ENCODE measurements at places on chromosomes 2 and 18.

DNA sequence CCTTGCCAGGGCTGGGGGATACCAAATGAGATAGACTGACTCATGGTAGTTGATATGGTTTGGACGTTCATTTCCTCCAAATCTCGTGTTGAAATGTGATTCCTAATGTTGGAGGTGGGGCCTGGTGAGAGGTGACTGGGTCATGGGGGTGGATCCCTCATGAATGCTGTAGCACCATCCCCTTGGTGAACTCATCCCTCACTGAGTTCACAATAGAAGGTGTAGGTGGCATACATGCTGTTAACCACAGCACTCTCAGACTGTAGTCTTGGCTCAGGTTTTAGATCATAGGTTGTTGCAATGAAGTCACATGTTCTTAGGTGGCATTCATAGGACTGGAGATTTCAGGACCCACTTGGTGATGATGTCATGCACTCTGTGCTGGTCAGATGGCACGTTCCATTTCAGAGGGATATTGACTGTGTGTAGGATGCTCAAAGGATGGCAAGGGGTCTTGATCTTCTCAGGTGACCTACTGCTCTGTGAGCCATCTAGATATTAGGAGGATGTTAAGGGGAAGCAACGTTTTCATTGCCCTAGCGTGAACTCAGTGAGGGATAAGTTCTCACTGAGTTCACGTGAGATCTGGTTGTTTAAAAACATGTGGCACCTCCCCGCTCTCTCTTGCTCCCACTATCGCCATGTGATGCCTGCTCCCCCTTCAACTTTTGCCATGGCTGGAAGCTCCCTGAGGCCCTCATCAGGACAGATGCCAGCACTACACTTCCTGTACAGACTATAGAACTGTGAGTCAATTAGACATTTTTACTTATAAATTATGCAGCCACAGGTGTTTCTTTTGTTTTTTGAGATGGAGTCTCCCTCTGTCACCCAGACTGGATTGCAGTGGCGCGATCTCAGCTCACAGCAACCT, 73.8 kb upstream of the ACAA2 start:
- no peak for DNase-seq

- no peak for DNase-seq
These were observed 49.8 kb downstream of the DYSF start for GRCh38 chr2:71502941-71503738.

GRCh38 chr2:170723446-170723958, 8.4 kb downstream of the SP5 start:
- no peak for DNase-seq

DNA sequence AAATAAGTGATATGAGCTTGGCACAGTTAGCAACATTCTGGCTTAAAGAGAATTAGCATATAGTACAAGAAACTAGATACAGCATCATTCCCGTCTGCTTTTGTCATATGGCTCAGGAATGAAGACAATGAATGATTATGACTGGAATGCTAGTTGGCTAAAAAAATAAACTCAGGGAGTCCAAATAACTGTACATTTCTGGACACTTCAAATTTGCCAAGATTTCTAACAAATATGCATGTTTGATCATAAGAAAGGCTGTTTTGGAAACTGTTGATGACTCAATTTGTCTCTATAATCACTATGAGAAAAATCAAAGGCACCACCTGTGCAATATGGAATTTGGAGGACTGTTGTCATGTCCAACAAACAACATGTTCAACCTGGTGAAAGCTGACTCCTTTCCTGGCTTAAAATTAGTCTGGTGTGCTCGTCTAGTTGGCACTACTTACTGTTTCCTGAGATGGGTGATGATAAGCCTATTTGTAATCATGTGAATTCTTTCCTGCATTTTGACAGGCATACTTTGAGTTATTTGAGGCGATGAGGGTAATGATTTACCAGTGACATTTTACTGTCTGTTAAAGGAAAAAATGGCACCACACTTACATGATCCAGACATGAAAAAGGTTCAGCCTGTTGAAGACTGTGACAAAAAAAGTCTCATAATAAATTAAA, 133.9 kb upstream of the CDH20 start:
- no peak for DNase-seq

DNA sequence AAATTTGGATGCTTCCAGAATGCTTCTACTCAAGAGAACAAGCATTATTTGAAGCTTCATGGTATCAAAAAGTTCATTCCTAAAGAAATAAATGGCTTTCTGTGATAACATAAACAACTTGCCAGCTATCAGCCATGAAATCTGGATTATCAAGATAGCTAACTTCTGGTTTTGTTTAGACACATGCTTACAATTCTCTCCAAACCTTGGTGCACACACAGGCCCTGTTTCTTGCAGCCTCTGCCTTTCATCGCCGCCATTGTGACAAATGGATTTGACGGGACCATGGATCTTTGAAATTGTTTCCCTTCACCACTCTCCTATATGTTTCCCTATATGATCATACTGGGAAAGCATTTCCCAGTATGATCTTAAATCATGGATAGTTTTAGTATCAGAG, 47.9 kb upstream of the CABLES1 start:
- no peak for DNase-seq

GRCh38 chr2:30433541-30434299, 13.3 kb upstream of the LCLAT1 start:
- no peak for DNase-seq

- DNase-seq, result no peak
These were observed 71.4 kb downstream of the COPS8 start for GRCh38 chr2:237156857-237157779.

DNA sequence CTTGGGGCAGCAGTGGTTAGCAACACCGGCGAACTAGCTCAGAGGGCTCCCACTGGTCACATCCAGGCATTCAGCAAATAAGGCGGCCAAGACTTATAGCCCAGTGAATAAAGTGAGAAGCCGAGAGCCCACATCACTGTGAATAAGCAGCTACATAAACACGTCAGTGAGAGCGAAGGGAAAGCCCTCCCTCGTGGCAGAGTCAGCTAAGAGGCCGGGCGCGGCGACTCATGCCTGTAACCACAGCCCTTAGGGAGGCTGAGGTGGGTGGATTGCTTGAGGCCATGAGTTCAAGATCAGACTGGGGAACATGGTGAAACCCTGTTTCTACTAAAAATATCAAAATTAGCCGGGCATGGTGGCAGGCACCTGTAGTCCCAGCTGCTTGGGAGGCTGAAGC, 5.2 kb downstream of the D2HGDH start:
- DNase-seq, result no peak

DNA sequence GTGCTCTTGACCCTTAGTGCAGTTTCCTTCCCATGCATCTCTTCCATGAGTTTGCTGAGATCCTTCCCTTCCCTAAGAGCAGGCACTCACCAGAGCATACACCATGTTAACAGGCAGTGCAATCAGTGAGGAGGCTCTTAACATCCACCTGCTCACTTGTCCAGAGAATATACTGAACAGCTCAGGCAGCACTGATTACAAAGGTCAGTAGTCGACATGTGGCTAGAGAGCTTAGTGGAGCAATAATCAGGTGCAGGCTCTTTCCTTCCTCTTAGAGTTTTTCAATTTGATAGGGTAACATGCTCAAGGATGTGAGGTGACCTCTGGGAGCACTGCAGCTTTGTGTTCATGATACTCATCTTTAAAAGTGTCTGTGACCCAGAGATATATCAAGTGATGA, 144.1 kb upstream of the SETBP1 start:
- DNase-seq, result no peak

DNA sequence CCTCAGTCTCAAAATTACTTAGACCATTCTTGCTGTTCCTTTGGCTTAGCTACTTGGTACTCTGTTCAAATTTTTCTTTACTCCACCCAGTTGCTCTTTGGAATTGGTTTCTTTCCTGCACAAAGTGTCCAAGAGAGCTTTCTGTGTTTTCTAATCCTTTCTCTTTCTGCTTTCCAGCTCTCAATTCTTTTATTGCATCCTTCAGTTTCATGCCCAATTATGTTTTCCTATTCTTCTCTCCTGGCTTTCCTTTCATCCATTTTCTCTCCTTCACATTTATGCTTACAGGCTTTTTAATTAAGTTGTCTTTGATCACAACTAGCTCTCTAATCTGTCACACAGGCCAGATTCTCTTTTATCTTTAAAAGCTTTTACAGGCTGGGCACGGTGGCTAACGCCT, 38.2 kb downstream of the UBR3 start:
- no peak for DNase-seq

DNA sequence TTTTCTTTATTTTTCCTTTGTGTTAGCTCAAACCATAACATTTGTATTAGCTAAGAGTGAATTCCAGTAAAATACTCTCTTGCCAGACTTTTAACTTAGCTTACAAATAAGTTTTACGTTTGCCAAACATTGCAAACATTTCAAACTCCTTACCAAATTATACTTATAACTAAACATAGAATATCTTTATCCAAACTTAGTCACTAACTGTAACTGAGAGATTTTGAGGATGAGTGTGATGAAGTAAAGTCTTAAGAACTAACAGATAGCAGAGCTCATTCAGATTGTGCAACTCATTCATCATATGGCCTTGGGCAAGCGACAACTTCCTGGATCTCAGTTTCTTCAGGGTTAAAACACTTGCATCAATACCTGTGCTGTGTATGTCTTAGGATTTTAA, 533.7 kb downstream of the TDRD15 start:
- no peak for DNase-seq

DNA sequence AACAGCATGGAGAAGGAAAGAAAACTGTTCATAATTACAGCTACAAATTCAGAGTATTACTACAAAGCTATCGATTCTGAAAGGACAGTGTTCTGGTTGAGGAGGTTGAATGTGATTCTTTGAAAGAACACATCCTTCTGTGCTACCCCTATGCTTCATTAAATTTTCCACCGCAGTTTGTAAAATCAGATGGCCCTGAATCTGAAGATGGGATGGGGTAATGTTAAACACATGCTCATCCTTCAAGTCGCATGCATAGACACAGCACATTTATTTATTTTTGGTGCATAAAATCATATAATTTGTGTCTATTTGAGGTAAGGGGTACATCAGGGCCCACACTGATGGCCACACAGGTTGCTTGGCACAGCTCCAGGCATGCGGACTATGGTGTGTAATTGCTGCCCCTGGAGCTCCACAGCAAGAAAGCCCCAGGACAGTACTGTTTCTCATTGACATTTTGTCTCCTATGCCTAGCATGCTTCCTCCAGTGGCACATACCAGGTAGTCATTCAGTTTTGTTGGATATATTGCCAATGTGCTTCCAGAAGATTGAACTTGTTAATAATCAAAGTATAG, 238.8 kb upstream of the TANK start:
- DNase-seq, result no peak

- DNase-seq, result no peak
These were observed 833.2 kb upstream of the CHAC2 start for GRCh38 chr2:52934323-52934898.

- no peak for DNase-seq
These were observed 1.3 kb downstream of the LAMA3 start for GRCh38 chr18:23690505-23691068.

DNA sequence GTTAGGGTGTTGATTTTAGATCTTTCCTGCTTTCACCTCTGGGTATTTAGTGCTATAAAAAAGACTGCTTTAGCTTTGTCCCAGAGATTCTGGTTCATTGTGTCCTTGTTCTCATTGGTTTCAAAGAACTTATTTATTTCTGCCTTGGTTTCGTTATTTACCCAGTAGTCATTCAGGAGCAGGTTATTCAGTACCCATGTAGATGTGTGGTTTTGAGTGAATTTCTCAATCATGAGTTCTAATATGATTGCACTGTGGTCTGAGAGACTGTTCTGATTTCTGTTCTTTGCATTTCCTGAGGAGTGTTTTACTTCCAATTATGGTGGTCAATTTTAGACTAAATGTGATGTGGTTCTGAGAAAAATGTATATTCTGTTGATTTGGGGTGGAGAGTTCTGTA, 167.1 kb upstream of the KYNU start:
- DNase-seq, result no peak

DNA sequence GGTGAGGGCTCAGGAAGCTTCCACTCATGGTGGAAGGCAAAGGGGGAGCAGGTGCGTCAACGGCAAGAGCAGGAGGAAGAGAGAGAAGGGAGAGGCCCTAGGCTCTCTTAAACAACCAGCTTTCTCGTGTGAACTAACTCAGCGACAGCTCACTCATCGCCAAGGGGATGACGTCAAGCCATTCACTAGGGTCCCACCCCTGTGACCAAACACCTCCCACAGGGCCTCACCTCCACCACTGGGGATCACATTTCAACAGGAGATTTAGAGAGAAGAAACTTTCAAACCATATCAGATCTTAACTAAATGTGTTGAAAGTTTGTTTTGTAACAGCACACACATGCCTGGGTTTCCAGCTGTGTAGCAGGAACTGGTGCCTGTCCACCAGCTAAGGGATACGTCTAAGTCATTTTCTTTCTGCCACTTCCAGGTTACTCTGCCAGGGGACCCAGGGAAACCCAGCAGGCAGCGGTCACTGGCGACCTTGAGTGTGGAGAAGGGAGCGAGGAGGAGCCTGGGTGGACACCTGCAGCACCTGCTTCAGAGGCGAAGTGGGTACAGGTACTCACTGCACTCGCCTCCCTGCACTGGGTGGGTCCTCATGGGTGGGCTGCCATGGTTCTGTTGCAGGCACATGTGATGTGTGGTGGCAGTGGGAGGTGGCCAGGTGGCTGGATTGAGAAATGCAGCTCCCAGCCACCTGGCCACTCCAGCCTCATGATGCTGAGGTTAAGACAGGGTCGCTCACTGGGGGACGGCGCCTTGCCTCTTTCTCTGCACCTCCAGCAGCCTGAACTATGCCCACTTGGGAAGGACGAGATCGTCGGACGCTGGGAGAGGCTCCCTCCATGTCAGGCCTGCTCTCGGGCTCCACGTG, 8.4 kb upstream of the GPC1 start:
- no peak for DNase-seq

DNA sequence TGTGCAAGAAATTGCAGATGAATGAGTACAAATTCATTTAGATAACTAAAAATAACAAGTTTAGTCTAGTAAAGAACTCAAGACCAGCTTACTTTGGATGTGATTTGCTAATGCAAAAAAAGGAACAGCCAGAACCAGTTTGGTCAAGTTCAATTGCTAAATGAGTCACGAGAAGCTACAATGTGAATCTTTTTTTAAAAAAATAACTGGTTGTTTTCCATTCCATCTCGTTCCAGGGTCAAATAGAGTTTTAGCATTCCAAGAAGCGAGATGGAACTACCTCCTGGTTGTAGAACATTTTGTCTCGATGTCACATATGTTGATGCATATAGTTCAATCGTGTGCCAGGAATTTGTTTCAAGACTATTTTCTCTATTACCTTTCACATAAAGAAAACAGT, 65.0 kb upstream of the IKZF2 start:
- no peak for DNase-seq

DNA sequence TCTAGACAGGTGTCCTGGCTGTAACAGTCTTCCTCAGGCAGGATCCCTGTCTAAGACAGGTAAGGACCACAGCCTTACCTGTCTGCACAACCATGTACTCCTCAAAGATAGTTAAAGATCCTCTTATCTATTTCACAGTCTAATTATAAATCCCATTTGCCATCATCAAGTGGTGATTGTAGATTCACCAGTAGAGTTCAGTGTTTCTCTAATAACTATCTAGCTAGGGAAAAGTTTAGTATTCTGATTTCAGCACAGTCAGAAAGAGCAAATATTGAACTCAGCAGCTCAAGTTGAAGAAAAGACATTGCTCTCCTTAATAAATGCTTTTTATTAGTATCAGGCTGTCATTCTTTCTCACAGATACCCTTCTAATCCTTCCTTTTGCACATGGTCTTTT, 1305.5 kb upstream of the NXPH2 start:
- no peak for DNase-seq

GRCh38 chr2:128428415-128428814, 109.7 kb upstream of the HS6ST1 start:
- DNase-seq, result no peak

- DNase-seq, result no peak
These were observed 10.4 kb upstream of the GATA6 start for GRCh38 chr18:22159014-22159413.
